ENCODE measurements at places on chromosomes 12 and 14.
A peak's percentile ranks its signal among the peaks of the same experiment; 100 is the strongest.

- DNase-seq, result no peak
These were observed 6.3 kb upstream of the PWP1 start for GRCh38 chr12:107679336-107679735.

DNA sequence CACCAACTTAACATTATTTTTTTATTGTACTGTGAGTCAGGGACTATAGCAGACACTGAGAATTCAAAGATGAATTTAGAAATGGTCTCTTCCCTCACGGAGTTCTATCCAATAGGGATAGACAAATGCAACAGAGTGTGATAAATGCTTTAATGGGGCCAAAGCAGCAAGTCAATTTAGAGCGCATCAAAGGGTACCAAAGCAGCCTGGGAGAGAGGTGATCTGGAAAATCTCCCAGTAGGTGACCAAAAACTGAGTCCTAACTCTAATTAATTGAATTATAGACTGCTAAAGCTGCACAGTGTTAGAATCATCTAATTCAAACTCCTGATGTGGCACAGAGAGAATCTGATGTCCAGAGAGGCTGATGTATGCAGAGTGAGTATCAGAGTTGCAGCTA is 2.6 kb downstream of the LIN7A start:
- peak; percentile 55 for DNase-seq

DNA sequence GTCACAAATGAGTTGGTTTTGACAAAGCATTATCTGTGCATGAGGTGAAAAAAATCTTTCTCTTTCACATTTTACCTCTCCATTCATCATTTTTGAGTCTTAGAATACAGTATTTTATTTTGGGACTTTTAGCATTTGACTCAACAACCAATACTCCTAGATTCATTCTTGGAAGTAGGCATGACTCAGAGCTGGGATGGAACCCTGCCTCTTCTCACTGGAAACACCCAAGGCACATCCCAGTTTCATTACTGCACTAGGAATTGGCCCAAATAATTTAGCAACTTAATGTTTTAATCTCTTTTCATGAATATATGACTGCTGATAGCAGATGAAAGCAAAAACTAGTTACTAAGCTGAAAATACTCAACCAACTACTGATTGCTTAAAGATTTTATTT is 3.3 kb upstream of the PDZRN4 start:
- no peak for DNase-seq

DNA sequence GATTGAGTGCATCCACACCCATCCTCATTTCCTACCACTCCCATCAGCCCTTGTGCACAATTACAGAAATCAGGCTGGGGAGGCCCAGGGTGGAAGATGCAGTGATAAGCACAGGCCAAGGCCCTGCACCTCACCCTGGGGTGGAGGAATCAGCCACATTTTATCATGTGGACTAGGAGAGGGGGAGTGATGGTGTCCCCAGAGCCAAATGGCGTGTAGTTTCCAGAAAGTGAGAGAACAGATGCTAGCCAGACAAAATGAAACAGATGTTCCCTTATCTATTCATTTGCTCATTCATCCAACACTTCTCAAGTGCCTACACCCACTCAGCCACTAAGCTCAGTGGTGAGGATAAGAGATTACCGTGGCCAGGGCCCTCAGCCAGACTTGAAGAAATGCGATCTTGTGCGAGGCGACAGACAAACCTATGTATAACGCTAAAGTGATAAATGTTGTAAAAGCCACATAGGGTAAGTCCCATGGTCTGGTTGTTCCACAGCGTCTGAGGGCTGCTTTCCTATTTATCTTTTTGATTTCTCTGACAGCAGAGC is 93.6 kb downstream of the STAB2 start:
- no peak for DNase-seq

GRCh38 chr12:12456637-12457036 is 99.8 kb downstream of the BORCS5 start:
- DNase-seq, result no peak

- DNase-seq, result peak; percentile 49
These were observed at the start of gene FAM234B for GRCh38 chr12:13044002-13044905. FAM234B (plus strand) TSS chr12:13044381; CDS start chr12:13044404, 23 bp downstream.

- DNase-seq, result no peak
These were observed 11.1 kb upstream of the CLEC2A start for GRCh38 chr12:9943240-9943639.

GRCh38 chr12:97924122-97924521 is 461.5 kb downstream of the RMST start:
- no peak for DNase-seq

- DNase-seq, result no peak
These were observed 13.6 kb upstream of the EMP1 start for GRCh38 chr12:13182881-13183280.

- peak; percentile 21 for DNase-seq
These were observed 325.2 kb upstream of the DIO2 start for GRCh38 chr14:80536456-80536855.

DNA sequence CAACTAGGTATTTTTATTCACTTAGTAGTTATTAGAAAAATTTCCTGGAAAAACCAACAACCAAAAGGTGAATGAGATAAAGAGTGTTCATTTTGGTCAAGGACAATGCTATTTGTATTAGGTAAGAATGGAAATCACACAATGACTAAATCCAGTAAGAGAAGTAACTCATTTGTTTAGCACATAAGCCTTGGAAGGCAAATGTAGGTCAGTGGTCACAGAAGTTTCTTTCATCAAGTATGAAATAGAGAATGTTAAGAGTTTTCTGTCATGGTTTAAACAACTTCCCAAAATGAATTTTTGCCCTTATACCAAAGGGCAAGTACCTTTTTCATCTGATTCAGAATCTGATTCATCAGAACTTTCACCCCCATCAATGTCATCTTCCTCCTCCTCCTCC is 101.7 kb downstream of the KIF21A start:
- no peak for DNase-seq

DNA sequence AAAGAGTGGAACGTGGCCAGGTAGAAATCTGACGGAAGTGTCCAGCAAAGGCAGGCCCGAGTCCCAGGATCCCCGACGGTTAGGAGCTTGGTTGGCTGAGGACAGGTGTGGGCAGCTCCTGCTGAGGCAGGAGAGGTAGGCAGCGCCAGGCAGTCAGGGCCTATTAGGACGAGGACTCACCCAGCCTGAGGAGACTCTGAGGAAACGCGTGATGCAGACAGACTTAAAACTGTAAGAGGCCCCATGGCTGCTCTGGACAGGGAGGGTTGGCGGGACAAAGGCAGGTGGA is 255.7 kb upstream of the SFSWAP start:
- no peak for DNase-seq

DNA sequence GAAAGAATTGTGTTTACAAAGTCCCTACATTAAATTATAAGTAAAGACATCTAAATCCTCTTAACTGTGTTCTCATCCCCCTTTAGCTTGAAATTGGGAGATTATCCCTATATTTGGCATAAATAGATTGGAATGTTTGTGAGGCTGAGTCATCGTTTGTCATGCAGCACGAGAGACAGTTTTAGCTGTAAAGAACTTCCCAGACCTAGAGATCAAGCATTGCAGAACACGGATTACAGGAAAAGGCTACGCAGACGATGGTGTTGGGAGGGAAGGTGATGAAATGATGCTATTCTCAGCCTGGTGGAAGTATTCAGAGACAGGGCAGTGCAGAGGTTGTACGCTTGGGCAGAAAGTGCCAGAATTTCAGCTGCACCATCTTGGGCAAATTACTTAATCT is 93.8 kb downstream of the PTPRB start:
- no peak for DNase-seq

- DNase-seq, result no peak
These were observed 430.2 kb upstream of the SEL1L start for GRCh38 chr14:81963846-81964245.

GRCh38 chr14:87878959-87879358 is 114.0 kb downstream of the GALC start:
- DNase-seq, result no peak

DNA sequence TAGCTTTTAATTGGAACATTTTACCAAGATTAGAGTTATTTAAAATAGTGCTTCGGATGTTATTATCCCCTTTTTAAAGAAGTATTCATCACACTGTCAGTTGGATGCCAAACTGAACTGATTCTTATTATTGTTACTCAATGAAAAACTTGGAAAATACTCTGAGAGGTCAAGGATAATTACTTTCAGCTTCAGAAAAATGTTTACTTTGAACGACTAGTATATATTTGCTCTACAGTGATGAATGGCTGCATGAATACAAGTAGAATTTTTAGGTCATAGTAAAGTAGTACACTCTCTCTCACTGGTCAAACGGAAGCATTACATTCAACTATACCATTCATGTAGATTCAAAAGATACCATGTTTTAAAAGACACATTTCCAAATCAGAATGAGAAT is 269.2 kb downstream of the CCDC91 start:
- DNase-seq, result no peak

DNA sequence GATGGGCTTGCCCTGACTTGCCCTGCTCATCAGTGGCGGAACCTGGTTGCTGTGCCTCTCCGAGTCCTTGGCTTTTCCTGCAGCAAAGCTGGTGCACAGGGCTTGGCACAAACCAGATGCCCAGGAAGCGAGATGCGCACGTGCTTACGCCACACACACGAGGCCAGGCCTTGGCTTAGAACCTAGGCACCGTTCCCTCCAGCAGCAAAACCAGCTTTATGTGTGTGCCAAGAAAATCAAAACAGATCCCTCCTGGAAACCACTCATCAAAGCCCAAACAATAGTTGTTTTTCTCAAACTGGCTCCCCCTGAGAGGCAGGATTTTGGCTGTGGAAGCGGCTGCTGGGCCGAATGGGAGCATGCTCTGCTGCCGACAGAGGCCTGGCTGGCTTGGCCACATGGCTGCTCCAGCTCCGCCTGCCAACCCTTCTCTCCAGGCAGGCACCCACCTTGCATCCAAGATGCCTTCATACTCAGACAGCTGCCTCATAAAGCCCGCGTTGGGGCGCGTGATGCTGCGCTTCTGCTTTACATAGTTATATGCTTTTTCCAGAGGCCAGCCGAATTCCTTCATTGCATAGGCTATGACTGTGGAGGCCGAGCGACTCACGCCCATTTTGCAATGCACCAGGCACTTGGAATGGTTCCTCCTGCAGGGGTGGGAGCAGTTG is 58.7 kb downstream of the SSH1 start:
- no peak for DNase-seq

GRCh38 chr12:13170892-13171490 is 25.5 kb upstream of the EMP1 start:
- no peak for DNase-seq

- DNase-seq, result no peak
These were observed 17.2 kb downstream of the CYP46A1 start for GRCh38 chr14:99701260-99701659.

- DNase-seq, result no peak
These were observed 1.6 kb downstream of the FAM234B start for GRCh38 chr12:13045816-13046215.

- DNase-seq, result no peak
These were observed 62.5 kb upstream of the HIF1A start for GRCh38 chr14:61632807-61633206.

DNA sequence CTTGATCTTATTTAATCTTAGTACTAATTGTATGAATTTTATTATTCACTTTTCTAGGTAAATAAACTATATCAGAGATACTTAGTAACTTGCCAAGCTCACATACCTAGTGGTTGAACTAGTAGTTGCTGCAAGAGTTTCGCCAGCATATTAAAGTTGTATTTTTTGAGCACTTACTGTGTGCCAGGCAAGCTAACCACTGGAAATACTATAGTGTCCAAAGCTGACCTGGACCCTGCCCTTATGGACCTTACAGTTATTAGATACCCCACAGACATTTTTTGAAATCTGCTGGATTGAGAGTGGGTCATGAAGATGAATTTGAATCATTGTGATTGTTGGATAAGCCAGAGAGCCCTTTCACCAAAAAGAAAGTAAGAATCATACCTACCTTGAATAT is 125.0 kb downstream of the RAD51B start:
- DNase-seq, result no peak

- no peak for DNase-seq
These were observed 10.5 kb downstream of the PALS1 start for GRCh38 chr14:67251573-67252226.

GRCh38 chr12:52171950-52172512 is 19.8 kb downstream of the KRT80 start:
- DNase-seq, result peak; percentile 52

GRCh38 chr12:4157122-4157521 is 116.4 kb upstream of the CCND2 start:
- DNase-seq, result no peak

- DNase-seq, result no peak
These were observed 2.5 kb downstream of the RIMBP2 start for GRCh38 chr12:130713581-130713991.

GRCh38 chr14:38384741-38385140 is 128.8 kb upstream of the CLEC14A start:
- no peak for DNase-seq

GRCh38 chr12:26369588-26369987 is 174.2 kb downstream of the SSPN start:
- no peak for DNase-seq

GRCh38 chr12:32307326-32307725 is 92.0 kb upstream of the FGD4 start:
- no peak for DNase-seq

DNA sequence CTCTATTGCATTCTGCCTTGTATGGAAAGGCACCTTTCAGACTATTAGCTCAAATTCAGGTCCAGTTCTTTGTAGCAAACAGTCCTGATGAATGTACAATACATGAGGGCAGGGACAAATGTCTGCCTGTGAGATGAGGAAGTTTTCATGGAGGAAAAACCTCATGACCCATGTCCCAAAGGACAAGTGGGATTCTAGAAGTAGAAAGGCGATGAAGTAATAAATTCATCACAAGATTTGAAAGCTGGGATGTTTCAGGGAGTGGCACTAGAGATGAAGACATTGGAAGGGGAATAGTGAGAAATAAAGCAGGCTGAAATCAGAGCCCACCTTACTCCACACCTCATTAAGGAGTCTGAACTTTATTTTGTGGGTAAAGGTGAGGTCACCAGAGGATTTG is 4.2 kb downstream of the CORO1C start:
- no peak for DNase-seq

- DNase-seq, result no peak
These were observed 140.9 kb downstream of the PHLDA1 start for GRCh38 chr12:75890660-75891059.

DNA sequence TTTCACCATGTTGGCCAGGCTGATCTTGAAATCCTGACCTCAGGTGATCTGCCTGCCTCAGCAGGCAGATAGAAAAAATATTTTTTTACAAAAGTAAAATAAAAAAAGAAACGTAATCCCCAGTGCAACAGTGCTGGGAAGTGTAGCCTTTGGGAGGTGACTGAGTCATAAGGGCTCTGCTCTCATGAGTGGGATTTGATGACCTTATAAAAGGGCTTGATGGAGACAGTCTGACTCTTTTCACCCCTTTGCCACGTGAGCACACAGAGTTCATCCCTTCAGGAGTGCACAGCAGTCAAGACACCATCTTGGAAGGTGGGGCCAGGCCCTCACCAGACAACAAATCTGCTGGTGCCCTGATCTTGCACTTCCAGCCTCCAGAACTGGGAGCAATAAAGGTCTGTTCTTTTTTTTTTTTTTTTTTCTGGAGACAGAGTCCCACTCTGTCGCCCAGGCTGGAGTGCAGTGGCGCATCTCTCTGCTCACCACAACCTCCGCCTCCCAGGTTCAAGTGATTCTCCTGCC is 24.7 kb upstream of the DYNC1H1 start:
- no peak for DNase-seq

- DNase-seq, result no peak
These were observed 513 bp downstream of the CCNK start for GRCh38 chr14:99481745-99482099.

- no peak for DNase-seq
These were observed 11.5 kb downstream of the RIMKLB start for GRCh38 chr12:8709124-8709830.

- no peak for DNase-seq
These were observed 1.8 kb downstream of the TMCC3 start for GRCh38 chr12:94648578-94648977.

- DNase-seq, result peak; percentile 69
These were observed 556.7 kb upstream of the FBXO33 start for GRCh38 chr14:39988939-39989338.

Measured in NCI-H2081 (cell line).